Esophagus mucosa (tissue), 1 donor: ENCODE measurements at places on chromosomes 16 and 17. TPM values are rescaled to one million over a fixed set of nuclear protein-coding genes. Genes with fewer than 3 reads are reported as not detected.
A peak's percentile ranks its signal among the peaks of the same experiment; 100 is the strongest.

GRCh38 chr16:66581246-66581952, 2.1 kb downstream of the CMTM2 start:
- ATAC-seq: no peak

DNA sequence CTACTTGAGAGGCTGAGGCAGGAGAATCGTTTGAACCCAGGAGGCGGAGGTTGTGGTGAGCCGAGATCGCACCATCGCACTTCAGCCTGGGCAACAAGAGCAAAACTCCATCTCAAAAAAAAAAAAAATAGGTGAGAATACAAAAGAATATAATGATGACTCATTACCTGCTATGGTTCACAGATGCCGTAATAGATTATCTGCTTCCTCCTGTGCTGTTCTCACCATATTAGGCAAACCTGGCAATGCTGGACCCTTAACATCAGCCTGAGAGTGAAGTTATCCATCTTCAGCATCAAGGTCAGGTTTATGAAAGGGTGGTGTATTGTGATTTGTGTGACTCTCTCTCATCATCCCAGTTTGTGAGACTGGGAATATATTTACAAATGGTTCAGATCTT, 271.3 kb upstream of the CPHXL start:
- no peak for ATAC-seq

Gene AGRP
- not detected for total RNA-seq

Gene OR2C1
- not detected for total RNA-seq

GRCh38 chr16:72427783-72428331, 255.9 kb upstream of the PMFBP1 start:
- ATAC-seq: no peak

DNA sequence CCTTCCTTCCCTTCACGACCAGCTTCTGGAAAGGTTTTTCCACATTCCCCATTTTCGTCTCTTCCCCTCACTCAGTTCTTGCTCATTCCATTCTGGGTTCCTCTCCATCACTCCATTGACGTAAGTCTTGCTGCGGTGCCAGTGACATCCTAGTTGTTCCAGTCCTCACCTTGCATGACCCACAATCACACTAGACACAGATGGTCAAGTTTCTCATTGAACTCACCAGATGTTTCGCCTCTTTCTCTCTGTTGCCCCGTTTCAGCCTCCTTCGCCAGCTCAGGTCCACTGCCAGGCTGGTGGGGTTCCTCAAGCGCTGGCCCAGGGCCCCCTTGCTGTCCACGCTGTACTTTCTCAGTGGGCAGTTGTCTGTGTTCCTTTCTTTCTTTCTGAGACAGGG, 43.4 kb downstream of the CCDC42 start:
- no peak for ATAC-seq

DNA sequence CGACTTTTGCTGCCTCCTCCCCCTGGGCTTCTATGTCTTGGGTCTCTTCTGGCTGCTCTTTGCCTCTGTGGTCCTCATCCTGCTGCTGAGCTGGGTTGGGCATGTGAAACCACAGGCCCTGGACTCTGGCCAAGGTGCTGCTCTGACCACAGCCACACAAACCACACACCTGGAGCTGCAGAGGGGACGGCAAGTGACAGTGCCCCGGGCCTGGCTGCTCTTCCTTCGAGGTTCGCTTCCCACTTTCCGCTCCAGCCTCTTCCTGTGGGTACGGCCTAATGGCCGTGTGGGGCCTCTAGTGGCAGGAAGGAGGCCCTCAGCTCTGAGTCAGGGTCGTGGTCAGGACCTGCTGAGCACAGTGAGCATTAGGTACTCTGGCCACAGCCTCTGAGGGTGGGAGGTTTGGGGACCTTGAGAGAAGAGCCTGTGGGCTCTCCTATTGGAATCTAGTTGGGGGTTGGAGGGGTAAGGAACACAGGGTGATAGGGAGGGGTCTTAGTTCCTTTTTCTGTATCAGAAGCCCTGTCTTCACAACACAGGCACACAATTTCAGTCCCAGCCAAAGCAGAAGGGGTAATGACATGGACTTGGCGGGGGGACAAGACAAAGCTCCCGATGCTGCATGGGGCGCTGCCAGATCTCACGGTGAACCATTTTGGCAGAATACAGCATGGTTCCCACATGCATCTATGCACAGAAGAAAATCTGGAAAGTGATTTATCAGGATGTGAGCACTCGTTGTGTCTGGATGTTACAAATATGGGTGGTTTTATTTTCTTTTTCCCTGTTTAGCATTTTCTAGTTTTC, 2.3 kb downstream of the GP1BA start:
- peak; percentile 4 for ATAC-seq

Gene FAM171A2
- 1.1 TPM for total RNA-seq

DNA sequence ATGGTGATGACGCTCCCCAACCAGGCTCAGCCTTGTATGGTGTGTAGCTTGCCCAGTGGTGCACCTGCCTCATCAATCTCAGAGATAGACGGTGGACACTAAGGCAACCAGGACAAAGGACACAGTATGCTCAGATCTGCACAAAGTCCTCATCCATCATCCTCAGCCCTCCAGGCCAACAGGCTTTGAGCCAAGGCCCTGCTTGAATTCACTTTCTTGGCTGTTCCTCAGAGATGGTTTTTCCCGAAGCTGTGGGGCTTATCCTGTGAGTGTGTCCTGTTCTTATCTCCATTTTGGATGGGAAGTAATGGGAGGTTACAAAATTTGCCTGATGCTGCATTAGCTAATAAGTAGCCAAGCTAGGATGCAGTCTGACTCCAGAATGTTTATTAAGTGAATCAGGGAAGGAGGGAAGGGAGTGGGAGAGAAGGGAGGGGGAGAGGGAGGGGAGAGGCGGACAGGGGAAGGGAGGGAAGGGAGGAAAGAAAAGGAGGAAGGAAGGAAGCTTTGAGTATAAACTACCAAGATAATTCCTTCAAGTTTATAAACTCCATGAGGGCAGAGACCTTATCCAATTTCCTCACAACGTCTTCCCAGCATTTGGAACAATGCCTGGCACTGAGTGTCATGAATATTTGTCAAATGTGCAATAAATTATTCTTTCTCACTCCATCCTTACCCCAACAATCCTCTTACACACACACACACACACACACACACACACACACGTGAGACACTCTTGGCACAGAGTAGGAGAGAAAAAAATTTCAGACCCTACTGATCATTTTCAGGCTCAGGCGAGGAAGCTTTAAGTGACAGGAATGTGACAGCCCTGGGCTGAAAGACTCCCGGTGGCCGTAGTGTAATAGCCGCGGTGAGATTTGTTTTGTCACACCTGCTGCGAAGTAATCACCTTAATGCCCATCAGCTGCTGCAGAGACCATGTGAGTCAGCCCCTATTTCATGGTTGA, 84.3 kb downstream of the BMERB1 start:
- no peak for ATAC-seq

Gene GGT6
- total RNA-seq: 41.6 TPM

DNA sequence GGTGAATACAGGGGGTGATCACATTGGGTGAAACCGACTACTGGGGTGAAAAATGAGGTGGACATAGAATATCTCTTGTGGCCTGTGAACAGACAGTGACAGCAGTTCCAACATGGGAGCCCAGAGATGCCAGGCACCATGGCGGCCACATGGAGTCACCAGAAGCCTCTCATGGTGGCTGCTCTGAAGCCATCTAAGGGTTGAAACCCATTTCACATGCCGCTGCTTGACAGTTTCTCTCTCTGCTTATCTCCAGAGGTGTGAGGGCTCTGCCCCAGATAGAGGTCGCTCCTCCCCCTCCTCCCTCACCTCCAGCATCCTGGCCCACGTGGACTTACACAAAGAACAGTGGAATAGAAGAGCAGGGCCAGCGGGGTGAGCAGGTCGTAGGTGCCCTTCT, 37.9 kb upstream of the PIK3R6 start:
- no peak for ATAC-seq

DNA sequence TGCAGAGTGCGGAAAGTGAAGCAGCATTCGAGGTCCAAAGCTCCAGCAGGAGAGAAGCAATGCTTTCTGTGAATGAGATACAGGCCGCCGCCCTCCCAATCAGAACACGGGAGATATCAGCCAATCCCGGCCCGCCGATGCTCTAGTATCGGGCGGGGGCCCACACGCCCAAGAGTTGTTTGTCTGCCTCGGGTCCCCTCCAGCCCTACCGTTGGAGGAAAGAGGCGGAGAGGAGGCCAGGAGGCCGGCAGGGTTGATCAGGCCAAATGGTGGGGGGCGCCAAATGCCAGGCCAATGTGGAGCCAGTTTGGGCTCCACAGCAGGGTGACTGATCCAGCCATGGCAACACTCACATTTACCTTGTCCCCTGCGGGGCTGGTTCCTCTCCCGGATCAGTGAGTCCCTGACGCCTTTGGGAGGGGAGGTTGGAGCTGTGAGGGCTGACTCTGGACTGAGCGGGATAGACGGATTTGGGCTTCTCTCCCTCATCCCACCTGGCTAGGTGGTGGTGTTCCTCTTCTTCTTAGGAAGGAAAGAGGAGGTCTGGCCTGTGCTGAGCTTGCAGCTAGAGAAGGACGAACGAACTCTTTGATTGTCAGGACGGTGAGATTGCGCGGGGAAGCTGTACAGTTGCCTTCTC, 10.4 kb upstream of the CUEDC1 start:
- ATAC-seq: no peak

Gene DNASE1L2
- total RNA-seq: 0.12 TPM

Gene RAMP2
- 4.5 TPM for total RNA-seq

GRCh38 chr16:11550791-11551498, 35.8 kb downstream of the LITAF start:
- peak; percentile 77 for ATAC-seq

DNA sequence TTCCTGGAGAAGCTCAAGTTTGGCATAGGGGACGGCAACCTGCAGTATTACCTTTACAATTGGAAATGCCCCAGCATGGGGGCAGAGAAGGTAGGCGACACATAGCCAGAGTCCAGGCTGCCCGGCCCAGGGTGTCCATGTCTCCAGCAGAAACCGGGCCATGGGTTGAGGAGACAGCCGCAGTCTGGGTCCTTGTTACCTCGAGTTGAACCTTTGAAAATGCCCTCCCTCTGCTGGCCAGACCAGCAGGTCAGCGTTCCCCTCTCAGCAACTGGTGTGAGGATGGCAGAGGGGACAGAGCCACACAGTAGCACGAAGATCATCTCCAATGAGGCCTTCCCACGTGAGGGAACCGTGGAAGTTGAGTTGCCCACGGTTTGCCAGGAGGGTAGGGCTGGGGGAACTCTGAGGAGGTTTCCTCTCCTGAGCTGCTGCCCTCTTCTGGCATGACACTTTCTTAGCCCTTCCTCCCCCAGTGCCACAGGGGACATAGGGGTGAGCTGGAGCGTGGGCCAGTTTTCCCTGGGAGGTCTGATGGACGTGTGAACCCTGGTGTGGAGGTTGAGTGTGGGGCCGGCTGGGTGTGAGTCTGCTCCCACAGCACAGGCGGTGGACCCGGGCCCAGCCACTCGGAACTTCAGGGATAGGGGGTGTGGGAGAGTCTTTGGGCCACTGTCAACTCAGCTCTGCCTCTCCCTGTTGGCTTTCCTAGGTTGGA, 27.2 kb downstream of the PLCD3 start:
- ATAC-seq: no peak

DNA sequence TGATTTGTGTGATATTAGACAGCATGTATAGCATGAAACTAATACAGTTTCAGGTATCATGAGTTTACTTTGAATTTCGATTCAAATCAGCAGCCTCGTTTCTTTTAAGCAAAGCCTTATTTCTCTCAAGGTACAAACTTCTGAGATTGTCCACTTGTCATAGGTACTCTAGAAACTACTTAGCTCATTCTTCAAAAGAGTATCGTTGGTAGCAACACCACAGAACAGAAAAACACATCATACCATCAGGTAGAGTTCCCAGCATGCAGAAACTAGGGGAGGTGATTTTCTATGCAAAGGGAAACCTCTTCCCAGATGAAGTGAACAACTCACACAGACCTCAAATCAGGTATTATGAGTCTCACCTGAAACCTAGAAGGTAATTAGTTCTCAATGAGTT, 237.0 kb upstream of the SOX9 start:
- no peak for ATAC-seq

GRCh38 chr17:59151591-59151990, 3.4 kb downstream of the SKA2 start:
- no peak for ATAC-seq

GRCh38 chr17:2323629-2324314, 12.5 kb downstream of the TSR1 start:
- no peak for ATAC-seq

Gene GPRC5C
- 13.0 TPM for total RNA-seq

Gene FOXJ1
- total RNA-seq: not detected

Gene PLEKHG4
- 4.9 TPM for total RNA-seq

Gene GUCY2D
- total RNA-seq: 3.5 TPM

- ATAC-seq: no peak
Observed at GRCh38 chr16:85663891-85664321, 24.8 kb downstream of the GINS2 start.

DNA sequence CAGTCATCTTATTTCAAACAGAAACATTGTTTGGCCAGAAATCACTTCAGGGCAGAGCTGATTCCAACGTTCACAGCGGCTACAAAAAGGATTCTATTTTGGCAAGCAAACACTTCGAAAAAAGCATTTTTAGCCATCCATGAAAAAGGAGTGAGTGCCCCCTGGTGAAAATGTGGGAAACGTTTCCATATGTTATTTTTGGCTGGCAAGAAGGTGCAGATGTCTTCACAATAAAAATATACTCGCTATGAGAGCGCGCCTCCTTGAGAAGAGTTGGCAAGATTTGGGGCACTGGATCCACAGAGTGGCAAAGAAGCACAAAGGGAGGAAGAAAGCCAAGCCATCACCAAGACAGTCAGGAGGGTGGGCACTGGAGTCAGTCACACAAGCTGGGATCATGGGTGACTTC, 191.1 kb downstream of the CHD9NB start:
- no peak for ATAC-seq

Gene ACSM3
- 1.5 TPM for total RNA-seq

Gene P2RX1
- 0.68 TPM for total RNA-seq

Gene SOST
- total RNA-seq: not detected

DNA sequence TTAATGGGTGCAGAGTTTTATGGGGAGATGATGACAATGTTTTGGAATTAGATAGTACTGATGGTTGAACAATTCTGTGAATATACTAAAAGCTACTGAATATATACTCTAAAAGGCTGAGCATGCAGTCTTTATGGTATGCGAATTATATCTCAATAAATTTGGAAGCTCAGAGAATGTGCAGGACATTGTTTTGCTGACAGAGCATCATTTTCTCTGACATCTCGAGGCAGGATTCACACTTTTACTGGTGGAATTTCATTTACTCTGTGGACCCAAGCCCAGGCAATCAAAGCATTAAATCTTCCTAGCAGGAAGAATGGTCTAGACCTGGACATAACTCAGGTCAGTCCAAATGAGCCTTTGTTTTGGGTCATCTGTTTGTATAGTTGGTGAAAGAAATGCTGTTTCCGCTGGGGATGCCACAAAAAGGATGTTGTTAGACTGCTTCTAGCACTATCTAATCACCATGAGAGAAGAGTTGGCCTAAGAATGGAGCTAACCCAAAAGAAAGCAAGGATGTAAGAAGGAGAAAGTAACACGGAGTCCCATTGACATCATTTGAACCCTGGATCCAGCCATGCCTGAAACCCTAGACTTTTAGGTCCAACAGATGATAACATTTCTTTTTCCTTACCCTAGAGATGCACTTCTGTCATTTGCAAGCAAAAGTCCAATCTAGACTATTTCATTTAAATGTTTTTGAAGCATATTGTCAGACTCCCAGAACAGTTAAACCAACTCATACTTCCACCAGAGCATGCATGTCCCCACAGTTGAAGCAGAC, 18.8 kb upstream of the USP10 start:
- ATAC-seq: no peak
